ENCODE measurements at places on chromosomes 4 and X.

- H3K27ac ChIP-seq = no peak within 1 kb of the TSS
- H3K4me1 ChIP-seq = no peaks in the 10 kb centered on the region
- peak within 1 kb of the TSS; percentile 60 for H3K4me3 ChIP-seq
- no peak for DNase-seq
- H3K36me3 ChIP-seq = no peaks in the 10 kb centered on the region
- H3K27me3 ChIP-seq = no peaks in the 10 kb centered on the region
Measured at GRCh38 chr4:52051213-52051614, at the start of gene SPATA18. Gene SPATA18, plus strand, starts transcription at chr4:52051304. Its CDS starts 401 bp downstream, at chr4:52051705.

DNA sequence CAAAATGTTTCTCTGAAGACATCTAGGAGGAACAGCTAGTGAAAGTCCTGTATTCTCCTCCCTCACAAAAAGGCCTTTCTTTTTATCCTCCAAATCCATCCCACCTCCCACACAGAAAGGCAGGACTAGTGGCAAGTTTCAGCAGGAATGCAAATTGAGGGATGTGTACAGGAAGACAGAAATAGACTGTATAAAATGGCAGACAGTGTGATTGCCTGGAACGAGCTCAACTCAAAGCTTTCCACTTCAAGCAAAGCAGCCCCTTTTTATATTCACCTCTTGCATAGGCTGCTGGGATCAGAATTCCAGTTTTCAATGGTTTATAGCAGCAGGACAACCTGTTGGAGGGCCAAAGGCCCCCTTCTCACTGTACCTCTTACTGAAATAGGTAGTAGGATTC is 57.5 kb downstream of the DCX start:
- no peaks in the 10 kb centered on the region for H3K27me3 ChIP-seq
- no peaks in the 10 kb centered on the region for H3K4me1 ChIP-seq
- no peaks in the 10 kb centered on the region for H3K36me3 ChIP-seq
- no peak overlapping the region for H3K4me3 ChIP-seq

- H3K4me3 ChIP-seq = no peak overlapping the region
- no peaks in the 10 kb centered on the region for H3K36me3 ChIP-seq
- no peak for DNase-seq
- H3K27ac ChIP-seq = no peak overlapping the region
- no peaks in the 10 kb centered on the region for H3K4me1 ChIP-seq
Measured at GRCh38 chr4:175947117-175947722, 118.4 kb upstream of the WDR17 start.

DNA sequence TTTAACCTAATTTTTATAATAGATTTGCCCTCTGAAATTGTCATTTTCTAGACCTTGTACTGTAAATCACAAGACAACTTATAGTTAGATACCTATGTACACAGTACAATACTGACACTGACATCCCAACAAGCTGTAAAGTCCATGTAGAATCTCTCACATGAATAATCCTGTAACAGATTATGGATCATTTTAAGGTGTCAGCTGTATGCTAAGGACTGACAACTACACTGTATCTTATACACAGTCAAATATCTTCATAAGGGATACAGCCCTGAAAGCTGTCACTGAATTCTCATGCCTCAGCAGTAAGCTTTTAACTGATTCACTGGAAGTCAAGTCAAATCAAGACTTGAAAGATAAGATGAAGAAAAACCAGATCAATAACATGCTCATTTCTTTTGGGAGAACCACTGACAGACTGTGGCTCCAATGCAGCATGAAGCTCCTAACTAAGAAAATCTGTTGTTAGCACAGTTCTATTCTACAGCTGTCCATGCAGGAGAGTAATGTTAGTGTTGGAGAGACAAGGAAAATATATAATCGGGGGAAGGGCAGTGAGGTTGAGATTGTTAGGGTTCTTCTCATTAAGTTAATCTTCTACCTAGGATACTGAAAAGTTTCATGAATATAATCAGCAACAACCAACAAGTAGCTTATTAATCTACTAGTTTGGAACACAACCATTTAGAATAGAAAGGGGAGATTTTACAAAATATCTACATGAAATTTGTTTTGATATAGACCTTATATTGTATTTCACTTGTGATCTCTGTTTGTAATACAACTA is 612.0 kb downstream of the PCDH18 start:
- no peak overlapping the region for H3K4me3 ChIP-seq
- no peak for DNase-seq
- no peaks in the 10 kb centered on the region for H3K36me3 ChIP-seq
- H3K4me1 ChIP-seq = no peaks in the 10 kb centered on the region
- H3K27me3 ChIP-seq = no peaks in the 10 kb centered on the region

- H3K4me1 ChIP-seq = no peaks in the 10 kb centered on the region
- no peak for DNase-seq
Measured at GRCh38 chrX:137479386-137479785, 86.5 kb upstream of the ZIC3 start.

- DNase-seq = no peak
- H3K27ac ChIP-seq = no peak overlapping the region
- no peaks in the 10 kb centered on the region for H3K27me3 ChIP-seq
- H3K4me3 ChIP-seq = no peak overlapping the region
- no peaks in the 10 kb centered on the region for H3K4me1 ChIP-seq
Measured at GRCh38 chr4:75142382-75142781, 209.5 kb downstream of the PARM1 start.

DNA sequence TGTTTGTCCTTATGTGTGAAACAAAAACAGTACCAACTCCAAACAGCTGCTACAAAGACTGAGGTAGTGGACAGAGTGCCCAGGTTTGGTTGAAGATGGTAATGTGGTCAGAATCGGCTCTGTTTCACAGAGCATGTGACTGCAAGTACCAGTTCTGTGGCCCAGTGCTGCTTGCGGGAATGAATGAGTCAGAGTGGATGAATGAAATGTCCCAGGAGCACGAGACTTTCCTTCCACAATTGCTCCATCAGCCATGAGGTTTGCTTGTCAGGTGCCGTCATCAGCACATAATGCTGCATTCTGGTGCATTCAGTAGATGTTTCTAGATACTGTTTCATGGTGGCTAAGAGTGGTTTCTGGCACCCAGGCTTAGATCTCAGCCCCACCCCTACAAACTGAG is 84.2 kb downstream of the GPR143 start:
- H3K36me3 ChIP-seq = no peaks in the 10 kb centered on the region
- DNase-seq = no peak
- H3K27ac ChIP-seq = no peak overlapping the region
- no peaks in the 10 kb centered on the region for H3K4me1 ChIP-seq

DNA sequence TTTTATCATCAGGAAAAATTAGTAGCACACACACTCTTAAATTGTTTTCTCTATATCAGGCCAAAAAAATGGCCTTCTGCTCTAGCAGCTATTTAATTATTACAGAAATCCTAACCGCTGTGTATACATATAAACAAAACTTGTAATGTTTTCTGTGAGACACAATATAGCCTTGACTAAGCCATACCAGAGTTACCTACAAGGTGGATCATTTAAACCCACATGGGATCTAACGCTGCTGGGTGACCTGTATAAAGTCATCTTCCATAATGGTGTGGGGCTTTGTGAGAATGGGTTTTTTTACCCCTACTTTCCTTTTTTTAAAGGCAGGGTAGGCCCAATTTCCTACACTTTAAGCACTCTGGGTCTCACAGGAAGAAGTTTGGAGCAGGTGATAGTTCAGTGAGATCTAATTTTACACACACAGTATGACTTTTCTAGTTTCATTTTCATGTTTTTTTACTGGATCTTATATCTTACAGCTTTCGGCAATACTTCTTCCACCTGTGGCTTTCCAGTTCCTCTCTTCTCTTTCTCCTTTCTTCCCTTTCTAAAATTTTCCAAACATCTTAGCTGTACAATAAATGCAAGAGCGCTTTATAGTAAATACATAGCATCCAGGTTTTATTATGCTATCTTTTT is 66.9 kb upstream of the MMAA start:
- H3K27ac ChIP-seq = no peak overlapping the region
- no peak overlapping the region for H3K4me3 ChIP-seq
- no peak for DNase-seq
- H3K36me3 ChIP-seq = no peaks in the 10 kb centered on the region
- H3K4me1 ChIP-seq = no peaks in the 10 kb centered on the region

DNA sequence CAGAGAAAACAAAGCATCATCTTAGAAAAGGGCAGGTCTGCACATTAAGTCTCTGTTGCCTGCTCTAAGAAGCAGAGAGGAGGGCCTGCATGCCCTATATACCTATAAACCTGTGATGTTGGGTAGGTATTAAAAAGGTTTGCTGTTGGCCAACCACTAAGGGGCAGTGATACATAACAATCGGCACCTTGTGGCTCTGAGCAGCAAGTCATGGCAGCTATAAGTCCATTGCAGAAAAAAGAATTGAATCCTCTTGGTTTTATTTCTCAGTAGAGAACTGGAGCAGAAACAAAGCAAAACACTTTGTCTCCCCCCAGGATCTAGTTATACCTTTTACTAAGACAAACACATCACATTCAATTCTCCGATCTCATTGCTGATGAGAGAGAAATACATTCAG is 1364.4 kb downstream of the STIM2 start:
- no peaks in the 10 kb centered on the region for H3K36me3 ChIP-seq
- DNase-seq = peak; percentile 20
- H3K4me3 ChIP-seq = no peak overlapping the region

GRCh38 chr4:176451443-176451842 is 131.7 kb downstream of the SPCS3 start:
- H3K4me1 ChIP-seq = no peaks in the 10 kb centered on the region
- no peak for DNase-seq
- no peaks in the 10 kb centered on the region for H3K36me3 ChIP-seq
- no peaks in the 10 kb centered on the region for H3K27me3 ChIP-seq
- no peak overlapping the region for H3K4me3 ChIP-seq

GRCh38 chr4:142701017-142701416 is 145.1 kb downstream of the INPP4B start:
- H3K4me1 ChIP-seq = no peaks in the 10 kb centered on the region

- no peak overlapping the region for H3K4me3 ChIP-seq
- no peak for DNase-seq
Measured at GRCh38 chr4:169941141-169941540, 85.1 kb downstream of the MFAP3L start.

DNA sequence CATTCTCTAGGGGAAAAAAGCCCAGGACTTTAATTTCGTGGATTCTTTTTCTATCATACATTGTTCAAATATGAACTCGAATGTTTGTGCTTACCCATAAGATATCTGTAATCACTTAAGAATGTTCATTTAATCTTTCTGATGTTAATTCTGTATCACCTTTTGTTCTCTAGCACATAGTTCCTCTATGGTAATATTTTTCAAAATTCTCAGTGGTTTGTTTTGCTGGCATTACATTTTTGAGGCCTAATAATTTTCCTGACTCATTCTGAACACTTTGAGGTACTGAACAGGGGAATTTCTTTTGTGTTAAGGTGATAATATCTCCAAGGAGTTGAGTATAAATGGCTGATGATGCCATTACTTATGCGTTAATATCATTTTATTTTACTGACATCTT is 490.7 kb upstream of the PITX2 start:
- no peaks in the 10 kb centered on the region for H3K36me3 ChIP-seq
- no peak for DNase-seq
- no peak overlapping the region for H3K4me3 ChIP-seq

- no peaks in the 10 kb centered on the region for H3K4me1 ChIP-seq
- H3K27ac ChIP-seq = no peak overlapping the region
- DNase-seq = no peak
- no peak overlapping the region for H3K4me3 ChIP-seq
- H3K27me3 ChIP-seq = no peaks in the 10 kb centered on the region
Measured at GRCh38 chr4:91116861-91117260, 989.7 kb downstream of the CCSER1 start.

GRCh38 chr4:10529291-10530136 is 72.3 kb upstream of the ZNF518B start:
- no peaks in the 10 kb centered on the region for H3K36me3 ChIP-seq
- H3K27ac ChIP-seq = no peak overlapping the region
- no peak for DNase-seq
- H3K4me1 ChIP-seq = peaks cover 1% of the 10 kb centered on the region
- no peak overlapping the region for H3K4me3 ChIP-seq
- no peaks in the 10 kb centered on the region for H3K27me3 ChIP-seq

- no peak overlapping the region for H3K4me3 ChIP-seq
- H3K4me1 ChIP-seq = peaks cover 4% of the 10 kb centered on the region
Measured at GRCh38 chr4:87950493-87950892, 25.0 kb upstream of the SPP1 start.

DNA sequence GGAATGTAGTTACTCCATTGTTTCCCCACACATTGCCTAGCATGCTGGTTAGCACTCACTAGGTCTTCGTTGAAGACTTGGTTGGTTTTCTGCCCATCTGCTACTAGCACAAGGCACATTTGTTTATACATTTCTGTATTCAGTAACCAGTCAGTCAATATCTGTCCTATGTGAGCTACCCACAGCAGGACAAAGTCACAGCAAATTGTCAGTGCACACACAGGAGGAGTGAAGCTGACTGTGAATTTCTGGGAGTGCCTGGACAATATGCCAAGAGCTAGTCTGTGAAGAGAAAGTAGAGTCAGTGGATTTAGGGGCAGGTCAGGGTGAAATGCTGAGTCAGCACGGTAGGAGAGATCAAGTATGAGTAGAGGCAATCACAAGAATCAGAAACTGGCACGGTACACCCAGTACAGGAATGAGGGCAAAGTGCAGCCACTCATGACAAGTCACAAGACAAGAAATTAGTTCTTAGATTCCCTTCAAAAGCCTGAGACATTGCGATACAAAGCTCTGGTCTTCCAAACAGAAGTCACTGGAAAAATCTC is 1049.8 kb upstream of the POU3F4 start:
- H3K4me1 ChIP-seq = no peaks in the 10 kb centered on the region
- DNase-seq = no peak
- no peaks in the 10 kb centered on the region for H3K36me3 ChIP-seq
- no peak overlapping the region for H3K27ac ChIP-seq
- no peak overlapping the region for H3K4me3 ChIP-seq

DNA sequence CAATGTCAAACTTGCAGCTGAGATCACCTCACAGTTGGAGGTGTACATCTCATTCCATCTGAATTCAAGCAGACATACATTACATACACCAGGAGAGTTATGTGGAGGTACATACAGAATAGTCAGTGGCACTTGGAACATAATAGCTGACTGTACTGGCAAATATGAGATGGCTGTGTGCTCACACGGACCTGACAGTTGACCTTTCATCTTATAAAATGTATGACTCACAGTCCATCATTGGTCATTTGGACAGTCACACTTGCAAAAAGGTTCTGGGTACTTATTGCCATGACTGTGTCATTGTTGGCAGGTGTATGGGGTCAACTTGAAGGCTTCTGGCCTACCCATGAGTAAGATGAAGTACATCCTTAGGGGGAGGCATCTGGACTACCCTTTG is 88.6 kb upstream of the WDR1 start:
- no peaks in the 10 kb centered on the region for H3K4me1 ChIP-seq
- H3K27me3 ChIP-seq = no peaks in the 10 kb centered on the region
- H3K27ac ChIP-seq = no peak overlapping the region
- no peaks in the 10 kb centered on the region for H3K36me3 ChIP-seq

- H3K4me1 ChIP-seq = no peaks in the 10 kb centered on the region
- H3K27me3 ChIP-seq = no peaks in the 10 kb centered on the region
- no peaks in the 10 kb centered on the region for H3K36me3 ChIP-seq
- no peak overlapping the region for H3K27ac ChIP-seq
Measured at GRCh38 chr4:174707051-174707676, 121.9 kb downstream of the GLRA3 start.

- H3K4me3 ChIP-seq = no peak overlapping the region
- peaks cover 3% of the 10 kb centered on the region for H3K4me1 ChIP-seq
- no peak for DNase-seq
- no peak overlapping the region for H3K27ac ChIP-seq
Measured at GRCh38 chr4:83208371-83209365, 75.9 kb downstream of the COQ2 start.

- no peak overlapping the region for H3K27ac ChIP-seq
- H3K36me3 ChIP-seq = no peaks in the 10 kb centered on the region
- no peaks in the 10 kb centered on the region for H3K4me1 ChIP-seq
- H3K27me3 ChIP-seq = no peaks in the 10 kb centered on the region
- H3K4me3 ChIP-seq = no peak overlapping the region
Measured at GRCh38 chr4:25306518-25307057, 6.0 kb upstream of the ZCCHC4 start.

Data from iPS DF 6.9 (cell line).